ENCODE measurements at places on chromosomes 3 and 15.

GRCh38 chr3:72163809-72164634 is 379.1 kb upstream of the PROK2 start:
- no peak for DNase-seq

GRCh38 chr3:53164911-53165310 is 3.9 kb downstream of the PRKCD start:
- no peak for DNase-seq

- DNase-seq = peak; percentile 63
Measured at GRCh38 chr15:59918994-59919951, 84.8 kb upstream of the FOXB1 start.

- DNase-seq = no peak
Measured at GRCh38 chr3:14849638-14850230, 31.0 kb downstream of the FGD5 start.

DNA sequence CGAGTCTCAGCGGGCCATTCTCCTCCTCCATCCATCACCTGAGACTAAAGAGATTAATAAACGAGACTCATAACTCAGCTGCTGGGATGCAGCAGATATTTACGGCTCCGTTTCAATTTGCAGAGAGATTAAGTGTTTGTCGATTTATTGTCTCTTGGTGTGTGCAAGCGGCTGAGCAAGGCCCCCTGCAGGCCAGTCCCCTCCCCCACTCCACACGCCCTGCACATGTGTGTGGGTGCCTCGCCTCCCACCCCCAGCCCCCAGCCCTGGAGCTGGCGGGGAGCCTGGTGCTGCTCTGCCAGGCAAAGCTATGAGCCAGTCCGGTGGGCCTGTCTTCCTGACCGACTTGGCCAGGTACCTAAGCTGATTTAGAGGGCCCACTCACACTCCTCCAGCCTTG is 63.0 kb downstream of the CYP11A1 start:
- DNase-seq = no peak

- no peak for DNase-seq
Measured at GRCh38 chr15:99085413-99086326, 19.2 kb upstream of the SYNM start.

DNA sequence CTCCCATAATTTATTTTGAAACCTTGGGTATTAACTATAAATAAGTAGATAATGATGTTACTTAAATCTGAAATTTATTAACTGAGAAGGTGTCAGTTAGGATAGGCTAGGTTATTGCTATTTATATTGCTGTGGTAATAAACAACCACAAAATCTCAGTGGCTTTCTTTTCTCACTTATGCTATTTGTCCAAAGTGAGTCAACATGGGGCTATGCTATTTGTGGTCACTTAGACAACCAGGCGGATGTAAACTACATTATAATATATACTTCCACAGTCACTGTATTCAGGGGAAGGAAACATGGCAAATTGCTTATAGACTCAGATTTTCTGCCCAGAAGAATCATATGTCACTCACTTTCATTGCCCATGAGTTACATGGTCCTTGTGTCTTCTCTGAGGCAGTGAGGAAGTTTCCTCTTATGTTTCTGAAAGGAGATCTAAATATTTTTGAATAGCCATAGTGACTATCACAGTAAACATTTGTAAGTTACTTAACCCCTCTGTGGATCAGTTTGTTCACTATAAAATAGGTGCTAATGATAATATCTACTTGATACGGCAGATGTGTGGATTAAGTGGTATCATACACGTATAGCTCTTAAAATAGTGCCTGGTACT is 19.8 kb downstream of the HMG20A start:
- no peak for DNase-seq

GRCh38 chr3:58497097-58497496 is 5.2 kb downstream of the KCTD6 start:
- no peak for DNase-seq

DNA sequence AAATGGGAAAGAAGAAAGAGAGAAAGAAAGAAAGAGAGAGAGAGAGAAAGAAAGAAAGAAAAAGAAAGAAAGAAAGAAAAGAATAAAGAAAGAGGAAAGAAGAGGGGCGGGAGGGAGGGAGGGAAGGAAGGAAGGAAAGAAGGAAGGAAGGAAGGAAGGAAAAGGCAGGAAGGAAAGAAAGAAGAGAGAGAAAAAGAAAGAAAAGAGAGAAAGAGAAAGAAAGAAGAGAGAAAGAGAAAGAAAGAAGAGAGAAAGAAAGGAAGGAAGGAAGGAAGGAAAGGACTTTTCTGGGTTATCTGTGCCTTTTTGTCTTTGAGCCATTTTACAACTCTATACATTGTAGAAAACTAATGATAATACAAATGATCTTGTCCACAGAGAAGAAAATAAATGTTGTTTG is 136.6 kb upstream of the SMAD3 start:
- no peak for DNase-seq

DNA sequence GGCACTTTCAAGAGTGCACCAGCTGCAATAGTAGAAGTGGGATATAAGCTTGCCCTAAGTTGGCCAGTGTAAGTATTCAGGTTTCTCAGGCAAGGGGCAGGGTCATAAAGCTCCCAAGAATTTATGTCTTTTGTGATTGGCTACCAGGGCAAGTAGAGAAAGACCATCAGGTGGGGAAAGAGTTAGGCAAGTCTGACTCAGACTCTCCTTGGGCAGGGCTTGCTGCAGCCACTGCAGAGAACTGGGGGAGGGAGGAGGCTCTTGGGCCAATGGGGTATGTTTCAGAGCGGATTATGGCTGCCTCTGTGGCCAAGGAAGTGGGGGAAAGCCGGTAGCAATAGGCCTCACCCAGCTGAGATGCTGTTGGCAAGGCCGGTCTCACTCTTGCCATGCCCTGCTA is 44.6 kb upstream of the SLC25A36 start:
- no peak for DNase-seq

GRCh38 chr15:99536422-99537040 is 29.3 kb upstream of the MEF2A start:
- DNase-seq = no peak

Measured in activated CD4-positive, alpha-beta T cell treated with anti-CD3 and anti-CD28 coated beads, Interleukin-2, amount 50 U/mL, for 24 hours (primary cell).